GM12878 (cell line): ENCODE measurements at places on chromosomes 12 and 14.

- no peaks in the 10 kb centered on the region for H3K36me3 ChIP-seq
- H3K4me3 ChIP-seq = no peak overlapping the region
- H3K27me3 ChIP-seq = no peaks in the 10 kb centered on the region
- DNase-seq = no peak
These were observed 26.0 kb upstream of the TMTC2 start for GRCh38 chr12:82660541-82661325.

GRCh38 chr12:64652346-64652745 lies 42.1 kb downstream of the RASSF3 start:
- DNase-seq = no peak
- no peak overlapping the region for H3K27ac ChIP-seq
- no peak overlapping the region for H3K4me3 ChIP-seq
- H3K4me1 ChIP-seq = peaks cover 4% of the 10 kb centered on the region
- no peaks in the 10 kb centered on the region for H3K27me3 ChIP-seq

DNA sequence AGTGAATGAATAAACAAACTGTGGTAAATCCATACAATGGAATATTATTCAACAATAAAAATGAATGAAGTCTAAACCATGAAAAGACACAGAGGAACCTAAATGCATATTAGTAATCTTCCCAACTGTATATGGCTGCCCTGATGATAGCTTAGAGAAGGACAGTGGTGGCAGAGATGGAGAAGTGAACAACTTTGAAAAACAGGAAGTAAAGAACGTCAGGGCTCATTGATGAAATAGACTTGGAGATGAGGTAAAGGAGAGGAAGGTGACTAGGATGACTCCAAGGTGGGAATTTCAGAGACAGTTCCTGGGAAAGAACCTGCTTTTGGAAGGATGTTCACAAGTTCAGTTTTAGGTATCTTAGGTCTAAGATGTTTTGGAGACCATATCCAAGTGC lies 36.3 kb upstream of the NT5DC3 start:
- no peaks in the 10 kb centered on the region for H3K36me3 ChIP-seq
- DNase-seq = no peak
- no peak overlapping the region for H3K4me3 ChIP-seq
- peaks cover 24% of the 10 kb centered on the region for H3K4me1 ChIP-seq

DNA sequence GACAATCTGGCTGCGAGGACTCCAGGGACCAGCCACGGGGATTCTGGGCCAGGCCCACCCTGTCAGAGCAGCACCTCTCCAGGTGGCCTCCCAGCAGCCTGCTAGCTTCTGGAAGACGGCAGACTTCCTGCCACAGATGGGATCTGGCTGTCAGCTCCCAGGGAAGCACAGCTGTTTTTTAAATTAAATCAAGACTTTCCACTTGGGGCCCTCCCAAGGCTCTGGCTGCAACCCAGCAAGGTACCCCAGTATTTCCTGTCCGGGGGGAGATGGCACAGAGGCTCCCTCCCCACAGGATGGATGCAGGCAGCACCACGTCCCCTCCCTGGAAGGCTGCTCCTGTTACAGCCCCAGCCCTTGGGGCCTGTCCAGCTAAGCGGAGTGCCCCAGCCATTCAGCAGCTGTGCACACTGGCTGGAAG lies 56.9 kb downstream of the ACTN1 start:
- DNase-seq = no peak
- no peaks in the 10 kb centered on the region for H3K27me3 ChIP-seq
